ENCODE measurements at places on chromosomes 7 and 10.
A peak's percentile ranks its signal among the peaks of the same experiment; 100 is the strongest.

- no peak for DNase-seq
These were observed 357.4 kb downstream of the PLXNA4 start for GRCh38 chr7:132218876-132219275.

DNA sequence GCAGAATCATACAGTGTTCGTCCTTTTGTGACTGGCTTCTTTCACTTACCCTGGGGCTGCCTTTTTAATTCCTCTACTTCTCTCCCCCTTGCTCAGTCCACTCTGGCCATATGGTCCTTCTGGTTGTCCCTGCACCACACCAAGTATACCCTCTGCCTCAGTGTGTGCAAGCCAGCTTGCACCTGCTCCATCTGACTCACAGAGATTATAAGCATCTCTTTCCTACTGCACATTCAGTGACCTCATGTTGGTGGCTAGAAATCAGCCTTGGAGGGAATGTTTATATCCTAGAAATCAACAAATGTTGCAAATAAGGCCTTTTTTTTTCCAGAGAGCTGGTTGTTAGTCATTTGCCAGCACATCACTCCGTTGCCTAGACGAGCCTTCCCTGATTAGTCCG, 67.5 kb upstream of the C10orf90 start:
- DNase-seq, result no peak

- peak; percentile 73 for DNase-seq
These were observed 31.2 kb downstream of the PRTFDC1 start for GRCh38 chr10:24920907-24921881.

DNA sequence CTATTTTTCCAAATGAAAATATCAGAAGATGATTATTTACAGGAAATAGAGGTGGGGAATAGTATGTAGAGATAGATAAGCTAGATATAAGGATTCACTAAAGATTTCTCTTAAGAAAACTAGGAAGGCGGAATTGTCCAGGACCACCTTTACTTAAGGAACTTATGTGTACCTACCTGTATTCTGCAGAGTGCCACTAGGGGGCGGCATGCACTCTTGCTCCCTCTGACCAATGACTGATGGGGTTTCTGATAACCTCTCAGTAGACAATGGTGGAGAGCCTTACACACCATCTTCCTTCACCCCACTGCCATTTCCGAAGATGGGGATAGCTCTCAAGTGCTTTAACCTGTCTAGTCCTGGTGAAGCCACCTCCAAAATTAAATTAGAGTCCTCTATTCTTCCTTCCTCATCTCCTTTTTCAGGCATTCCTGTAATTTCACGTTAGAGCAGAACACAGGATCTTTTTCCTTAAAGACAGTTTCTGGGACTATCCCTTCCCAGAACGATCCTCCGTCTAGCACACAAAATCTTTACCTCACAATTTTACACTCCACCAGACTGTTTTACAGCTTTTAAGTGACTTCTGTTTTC, 453.1 kb downstream of the SORCS1 start:
- peak; percentile 74 for DNase-seq
